ENCODE measurements at places on chromosomes 5 and 9. TPM values are rescaled to one million over a fixed set of nuclear protein-coding genes. Genes with fewer than 3 reads are reported as not detected.

Gene ISL1
- not detected for total RNA-seq

Gene PRDM9
- not detected for total RNA-seq

Gene FGF18
- total RNA-seq, result 22.4 TPM

Gene IFNA6
- total RNA-seq, result not detected

Gene PCDHB5
- 3.2 TPM for total RNA-seq

Gene CCNO
- total RNA-seq, result 0.22 TPM

Gene ZNG1F
- total RNA-seq, result 3.2 TPM

Gene IFNA13
- total RNA-seq, result not detected

Gene PRUNE2
- total RNA-seq, result 19.9 TPM

Gene PCDHA12
- total RNA-seq, result 0.05 TPM

Gene FBXW5
- 162 TPM for total RNA-seq

Gene POC5
- total RNA-seq, result 3.8 TPM

Gene PALM2AKAP2
- 165 TPM for total RNA-seq

Gene SPINK7
- total RNA-seq, result not detected

Gene NUTM2G
- total RNA-seq, result not detected

Gene TMED9
- 94.9 TPM for total RNA-seq

Gene DNAJB5
- 133 TPM for total RNA-seq

Gene TERT
- total RNA-seq, result not detected

All from cardiac septum (tissue), 1 donor.